ENCODE measurements at places on chromosomes 2 and 18.

- no peak for DNase-seq
Measured at GRCh38 chr2:182055993-182056392, 70.3 kb downstream of the PPP1R1C start.

GRCh38 chr2:233800208-233800607, 22.1 kb downstream of the MROH2A start:
- no peak for DNase-seq

DNA sequence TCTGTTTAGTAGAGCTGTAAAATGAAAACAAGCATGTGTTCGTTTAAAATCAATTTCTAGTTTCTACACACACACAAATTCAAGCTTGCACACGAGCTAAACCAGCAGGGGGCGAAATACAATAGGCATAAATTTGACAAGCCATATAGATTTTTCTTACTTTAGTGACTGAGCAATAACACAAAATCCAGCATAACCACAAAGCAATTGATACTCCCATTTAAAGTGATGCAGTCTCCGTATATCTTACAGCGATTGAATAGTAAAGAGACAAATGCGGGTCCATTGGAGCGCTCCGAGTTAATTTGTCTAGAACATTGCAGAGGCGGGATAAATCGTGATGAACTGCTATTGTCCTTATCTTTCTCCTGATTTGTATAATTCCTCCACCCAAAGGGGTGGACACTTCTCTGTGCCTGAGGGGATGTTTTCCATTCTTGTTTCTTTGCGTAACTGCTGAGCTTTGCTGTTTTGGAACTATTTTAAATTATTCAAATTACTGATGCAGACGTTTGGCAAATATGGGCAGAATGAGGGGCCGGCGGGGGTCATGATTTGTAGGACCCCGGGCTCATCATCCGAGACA, 1.2 kb upstream of the AFTPH start:
- peak; percentile 93 for DNase-seq

DNA sequence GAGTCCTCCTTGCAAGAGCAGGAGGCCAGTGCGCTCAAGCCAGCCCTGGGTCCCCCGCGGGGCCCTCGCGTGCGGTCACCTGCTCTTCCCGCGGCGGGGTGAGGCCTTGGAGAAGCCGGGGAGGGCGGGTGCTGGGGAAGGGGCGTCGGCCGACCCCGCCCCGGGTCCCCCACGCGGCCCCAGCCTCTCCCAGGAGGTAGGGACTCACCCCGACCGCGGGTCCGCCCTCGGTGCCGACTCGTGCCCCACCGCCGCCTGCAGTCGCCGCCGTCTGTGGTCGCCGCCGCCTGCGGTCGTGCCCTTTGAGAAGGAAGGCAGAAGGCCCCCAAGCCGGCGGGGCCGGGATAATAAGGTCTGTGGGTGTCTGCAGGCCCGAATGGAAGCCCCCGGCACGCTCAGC, 32.7 kb downstream of the SERPINB8 start:
- DNase-seq: no peak

GRCh38 chr2:126849991-126850535, 48.6 kb upstream of the TEX51 start:
- no peak for DNase-seq

DNA sequence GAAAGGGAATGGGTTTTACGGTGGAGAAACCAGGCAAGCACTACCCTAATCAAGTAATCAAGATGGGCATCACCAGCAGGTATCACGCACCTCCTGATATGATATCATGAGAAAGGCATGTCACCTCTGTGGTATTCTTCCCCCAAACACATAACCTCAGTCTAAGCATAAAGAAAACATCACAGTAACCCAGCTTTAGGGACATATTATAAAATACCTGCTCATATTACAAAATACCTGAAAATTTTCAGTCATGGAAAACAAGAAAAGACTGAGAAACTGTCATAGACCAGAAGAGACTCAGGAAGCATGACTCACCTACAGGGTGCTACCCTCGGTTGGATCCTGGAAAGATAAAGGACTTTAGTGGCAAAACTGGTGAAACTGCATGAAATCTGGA, 30.5 kb downstream of the GCKR start:
- DNase-seq: no peak

DNA sequence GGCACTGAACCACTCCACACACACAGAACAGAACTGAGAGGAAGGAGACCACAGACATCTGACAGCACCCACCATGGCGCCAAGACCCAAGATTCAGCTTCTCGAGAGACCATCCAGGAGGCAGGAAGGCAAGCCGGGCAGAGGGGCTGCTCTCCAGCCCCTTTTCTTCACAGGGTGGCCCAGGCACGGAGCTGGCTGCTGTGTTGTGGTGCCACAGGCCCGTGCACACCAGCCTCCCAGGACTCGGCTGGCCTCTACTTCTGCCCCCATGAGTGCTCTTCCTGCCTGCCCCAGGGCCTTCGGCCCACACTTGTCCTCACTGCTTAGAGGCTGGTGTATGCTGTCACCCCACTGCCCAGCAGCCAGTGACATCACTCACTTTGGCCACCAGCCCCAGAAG, 547.6 kb upstream of the RAB6C start:
- no peak for DNase-seq

DNA sequence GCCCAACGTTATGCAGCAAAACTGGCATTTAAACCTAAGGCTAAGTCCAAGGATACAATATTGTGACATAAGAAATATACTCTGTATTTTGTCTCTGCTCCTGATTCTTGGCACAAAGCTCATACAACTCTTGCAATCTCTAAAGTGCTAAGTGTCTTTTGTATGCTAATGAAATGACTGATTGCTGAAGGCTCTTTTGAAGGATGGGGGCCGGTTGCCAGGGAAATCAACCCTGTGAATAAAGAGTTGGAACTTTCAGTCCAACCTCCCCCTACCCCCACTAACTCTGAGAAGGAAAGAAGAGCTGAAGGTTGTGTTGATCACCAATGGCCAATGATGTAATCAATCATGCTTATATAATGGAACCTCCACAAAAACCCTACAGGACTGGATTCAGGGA, 40.3 kb downstream of the SESTD1 start:
- DNase-seq: no peak

- DNase-seq: peak; percentile 70
Measured at GRCh38 chr18:61546590-61546989, 213.4 kb downstream of the CDH20 start.

DNA sequence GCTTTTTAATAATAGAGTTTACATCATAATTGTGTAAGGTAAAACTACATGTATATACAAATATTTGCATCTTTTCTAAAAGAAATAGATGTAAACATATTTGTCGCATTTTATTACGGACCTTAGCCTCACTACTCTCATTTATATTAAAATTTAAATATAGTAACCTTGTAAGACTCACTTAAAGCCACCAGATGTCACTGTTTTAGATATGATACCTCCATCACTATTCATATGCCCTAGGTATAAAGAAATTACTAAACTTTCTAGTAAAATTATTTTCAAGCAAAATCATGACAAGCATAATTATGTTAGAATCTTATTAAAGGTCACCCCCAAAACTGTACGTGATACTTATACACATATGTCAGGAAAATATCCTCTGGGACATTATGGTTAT, 674.3 kb upstream of the REG3G start:
- peak; percentile 12 for DNase-seq

DNA sequence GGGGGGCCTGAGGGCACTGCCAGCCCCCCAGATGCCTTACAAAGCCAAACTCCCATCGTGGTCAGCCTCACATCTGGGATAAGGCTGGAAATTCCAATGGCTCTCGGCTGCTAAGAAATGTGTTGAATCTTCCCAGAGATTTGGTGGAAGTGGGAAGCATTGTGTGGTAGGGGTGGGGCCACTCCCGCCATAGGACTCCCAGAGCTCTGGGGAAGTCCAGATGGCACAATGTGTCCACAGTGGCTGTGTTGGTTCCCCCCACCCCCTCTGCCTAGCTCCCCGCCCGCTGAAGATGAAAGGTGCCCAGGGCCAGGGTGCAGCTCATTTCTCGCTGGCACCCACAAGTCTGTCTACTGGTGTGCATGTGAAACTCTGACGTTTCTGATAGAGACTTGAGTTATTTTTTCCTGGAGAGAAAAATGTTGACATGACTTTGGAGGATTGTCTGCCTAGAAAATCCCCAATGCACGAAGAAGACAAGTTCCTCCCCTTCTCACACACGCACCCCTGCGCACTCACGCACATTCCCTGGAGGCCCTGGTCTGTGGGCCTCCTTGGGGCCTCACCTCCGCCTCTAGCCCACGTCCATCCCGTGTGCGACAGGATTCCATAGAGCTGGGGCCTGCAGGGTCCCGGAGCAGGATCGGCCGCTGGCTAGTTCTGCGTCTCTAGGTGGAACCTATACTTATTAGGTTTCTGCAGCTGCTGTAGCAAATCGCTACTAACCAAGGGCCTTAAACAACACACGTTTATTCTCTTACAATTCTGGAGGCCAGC, 199.1 kb downstream of the ZFP36L2 start:
- DNase-seq: peak; percentile 67

DNA sequence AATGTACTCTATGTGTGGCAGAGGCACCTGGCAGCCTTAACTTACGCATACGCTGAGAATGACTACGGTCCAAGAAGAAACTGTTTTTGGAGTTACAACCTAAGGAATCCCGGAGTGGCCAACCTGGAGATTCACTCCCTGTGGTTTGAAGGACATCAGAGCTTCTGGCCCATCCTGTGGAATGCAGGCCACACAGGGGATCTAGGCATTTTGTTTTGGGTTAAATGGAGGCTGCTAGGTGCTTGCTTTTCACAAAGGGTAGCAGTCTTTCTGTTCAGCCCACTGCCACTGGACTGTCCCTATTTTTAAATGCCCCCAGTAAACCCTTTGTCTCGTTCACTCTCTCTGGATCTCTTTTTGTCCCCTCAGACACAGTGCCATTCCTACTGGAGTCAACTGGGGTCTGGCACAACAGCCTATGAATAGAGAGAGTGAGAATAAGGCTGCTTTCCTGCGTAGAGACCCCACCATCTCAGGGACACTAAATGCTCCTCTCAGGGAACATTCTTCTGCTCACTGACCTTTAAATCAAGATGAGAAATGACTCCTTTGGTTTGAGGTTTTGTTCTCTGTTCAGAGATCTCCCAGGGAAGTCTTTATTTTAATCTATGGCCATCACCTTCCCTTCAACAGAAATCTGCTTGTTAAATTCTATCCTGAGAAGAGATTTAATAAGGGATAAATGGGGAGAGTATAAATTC, 124.9 kb downstream of the B3GNT2 start:
- DNase-seq: no peak
